ENCODE measurements at places on chromosomes 13 and 19. TPM values are rescaled to one million over a fixed set of nuclear protein-coding genes. Genes with fewer than 3 reads are reported as not detected.

The PPFIA3 gene
- polyA plus RNA-seq = 12.8 TPM

The HSPH1 gene
- 55.3 TPM for polyA plus RNA-seq

- peaks cover 35% of the 10 kb centered on the region for H3K36me3 ChIP-seq
- no peak overlapping the region for H3K27ac ChIP-seq
- no peak overlapping the region for H3K4me3 ChIP-seq
- H3K4me1 ChIP-seq = no peaks in the 10 kb centered on the region
- no peak for DNase-seq
Measured at GRCh38 chr13:28173793-28174192, 35.4 kb downstream of the PAN3 start.

GRCh38 chr13:98443329-98443728 is 133.6 kb downstream of the STK24 start:
- no peaks in the 10 kb centered on the region for H3K27me3 ChIP-seq
- H3K27ac ChIP-seq = no peak overlapping the region
- H3K4me3 ChIP-seq = no peak overlapping the region
- peaks cover 22% of the 10 kb centered on the region for H3K36me3 ChIP-seq
- H3K4me1 ChIP-seq = peaks cover 4% of the 10 kb centered on the region
- DNase-seq = no peak

DNA sequence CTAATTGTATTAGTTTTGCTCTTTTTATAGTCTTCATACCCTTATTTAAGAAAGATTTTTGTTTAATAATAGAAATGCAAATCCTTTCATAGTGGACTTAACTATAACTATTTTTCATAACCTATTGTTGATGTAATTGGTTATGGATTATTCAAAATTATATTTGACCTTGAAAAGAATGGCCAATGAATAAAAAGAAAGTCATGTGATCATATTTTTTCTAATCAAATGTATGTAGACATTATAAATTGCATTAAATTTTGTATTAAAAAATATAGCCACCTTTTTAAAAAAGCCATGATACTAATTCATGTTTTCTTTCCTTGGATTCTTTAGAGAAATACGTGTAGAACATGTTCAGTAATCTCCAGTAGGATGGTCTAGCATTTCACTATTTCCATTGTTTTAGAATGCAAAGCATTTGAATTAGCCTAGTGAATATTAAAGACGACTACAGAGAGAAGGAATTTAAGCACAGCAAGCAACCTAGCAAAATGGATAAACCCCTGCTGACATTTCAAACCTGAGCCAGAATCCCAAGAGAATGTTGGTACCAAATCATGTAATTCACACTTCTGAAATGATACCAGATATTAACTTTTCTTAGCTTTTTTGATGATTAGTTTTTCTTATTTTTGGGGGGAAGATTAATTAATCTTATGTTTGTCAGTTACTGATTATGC is 1297.4 kb upstream of the MIR17HG start:
- DNase-seq = no peak
- H3K27me3 ChIP-seq = no peaks in the 10 kb centered on the region
- H3K27ac ChIP-seq = no peak overlapping the region
- no peaks in the 10 kb centered on the region for H3K4me1 ChIP-seq
- H3K36me3 ChIP-seq = no peaks in the 10 kb centered on the region

DNA sequence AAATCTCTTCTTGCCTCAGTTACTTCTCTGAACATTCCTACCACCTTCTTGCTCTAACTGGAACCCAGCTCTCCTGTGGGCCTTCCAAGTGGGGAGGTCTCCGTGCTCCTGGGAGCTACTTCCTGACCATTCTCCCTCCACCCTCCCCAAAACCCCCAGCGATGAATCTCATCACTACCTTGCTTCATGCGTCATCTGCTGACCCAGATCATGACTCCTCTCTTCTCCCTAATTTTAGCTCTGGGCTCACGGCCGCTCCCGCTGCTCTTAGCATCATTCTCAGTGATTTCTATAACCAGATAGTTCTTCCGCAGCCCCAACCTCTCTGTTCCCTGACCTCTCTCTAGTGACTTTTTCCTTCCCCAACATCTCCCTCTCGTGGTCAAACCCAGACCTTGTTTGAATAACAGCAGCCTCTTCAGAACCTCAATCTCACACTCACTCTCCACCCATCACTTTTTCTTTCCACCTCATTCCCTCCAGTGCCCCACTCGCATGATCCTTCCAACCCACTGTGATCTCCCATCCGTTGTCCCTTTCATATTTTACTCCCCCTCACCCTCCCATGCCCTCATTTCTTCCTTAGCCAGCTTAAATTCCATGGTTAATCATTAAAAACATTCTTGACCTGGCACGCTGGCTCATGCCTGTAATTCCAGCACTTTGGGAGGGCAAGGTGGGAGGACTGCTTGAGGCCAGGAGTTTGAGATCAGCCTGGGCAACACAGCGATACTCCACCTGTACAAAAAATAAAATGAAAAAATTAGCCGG is 21.8 kb downstream of the MRPS12 start:
- no peak overlapping the region for H3K4me3 ChIP-seq
- H3K27me3 ChIP-seq = no peaks in the 10 kb centered on the region
- DNase-seq = no peak
- peaks cover 4% of the 10 kb centered on the region for H3K4me1 ChIP-seq

The SHISA7 gene
- polyA plus RNA-seq = not detected

GRCh38 chr13:25771202-25771601 is 280.6 kb downstream of the SHISA2 start:
- H3K27me3 ChIP-seq = no peaks in the 10 kb centered on the region
- DNase-seq = no peak
- no peaks in the 10 kb centered on the region for H3K4me1 ChIP-seq
- H3K4me3 ChIP-seq = no peak overlapping the region

DNA sequence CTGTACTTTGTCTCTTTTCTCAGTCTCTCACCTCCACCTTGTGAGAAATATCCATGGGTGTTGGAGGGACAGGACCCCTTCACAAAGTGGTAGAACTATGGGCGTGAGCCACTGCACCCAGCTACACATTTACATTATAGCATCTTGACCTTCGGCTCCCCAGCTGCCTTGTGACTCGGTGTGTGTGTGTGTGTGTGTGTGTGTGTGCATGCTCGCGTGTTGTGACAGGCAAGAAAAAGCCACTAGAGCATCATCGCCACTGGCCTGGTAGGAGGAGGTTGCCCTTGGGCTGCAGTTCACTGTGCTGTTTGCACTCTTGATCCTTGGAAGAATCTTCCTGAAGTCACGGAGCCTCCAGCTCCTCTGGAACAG is 13.7 kb upstream of the ZNF888 start:
- H3K27me3 ChIP-seq = no peaks in the 10 kb centered on the region
- H3K4me3 ChIP-seq = no peak overlapping the region
- H3K36me3 ChIP-seq = no peaks in the 10 kb centered on the region
- H3K27ac ChIP-seq = no peak overlapping the region

GRCh38 chr19:13997631-13997962 is 8.5 kb downstream of the RFX1 start:
- no peaks in the 10 kb centered on the region for H3K27me3 ChIP-seq
- H3K4me3 ChIP-seq = no peak overlapping the region
- no peak for DNase-seq
- H3K36me3 ChIP-seq = peaks cover 24% of the 10 kb centered on the region
- H3K4me1 ChIP-seq = peaks cover 16% of the 10 kb centered on the region
- H3K27ac ChIP-seq = no peak overlapping the region

DNA sequence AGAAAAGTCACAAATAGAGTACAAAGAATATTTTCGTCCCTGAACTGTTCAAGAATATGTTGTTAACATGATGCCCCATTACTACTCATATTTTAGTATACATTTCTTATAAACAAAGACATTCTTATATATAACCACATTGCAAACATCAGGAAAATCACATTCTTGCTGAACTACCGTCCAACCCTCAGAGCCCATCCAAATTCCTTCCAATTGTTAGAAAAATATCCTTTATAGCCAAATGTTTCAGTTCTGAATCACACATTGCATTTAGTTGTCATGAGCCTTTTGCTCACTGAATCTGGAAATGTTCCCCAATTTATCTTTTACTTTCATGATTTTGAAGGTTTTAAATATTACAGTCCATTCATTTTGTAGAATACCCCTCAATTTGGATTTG is 467.8 kb upstream of the ARGLU1 start:
- H3K36me3 ChIP-seq = no peaks in the 10 kb centered on the region
- no peak overlapping the region for H3K27ac ChIP-seq
- H3K4me1 ChIP-seq = no peaks in the 10 kb centered on the region

The ADGRE2 gene
- 0.83 TPM for polyA plus RNA-seq

The SWSAP1 gene
- 2.1 TPM for polyA plus RNA-seq

DNA sequence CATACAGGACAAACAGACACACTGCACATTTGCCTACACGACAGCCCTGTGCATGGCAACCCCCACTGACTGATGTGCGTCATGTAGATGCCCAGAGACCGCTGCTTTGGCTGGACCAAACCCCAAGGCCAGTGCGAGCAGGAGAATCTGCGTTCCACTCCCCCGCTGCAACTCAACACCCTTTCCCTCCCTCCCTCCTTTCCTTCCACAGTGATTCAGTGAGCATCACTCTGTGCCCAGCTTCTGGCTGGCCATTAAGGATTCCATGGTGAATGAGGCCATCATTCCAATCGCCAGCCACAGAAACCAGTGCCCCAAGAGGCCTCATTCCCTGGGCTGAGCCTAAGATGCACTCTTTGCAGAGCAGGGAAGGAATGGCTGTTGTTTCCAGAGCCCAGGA is 61.6 kb downstream of the GSX1 start:
- H3K27me3 ChIP-seq = no peaks in the 10 kb centered on the region
- no peaks in the 10 kb centered on the region for H3K4me1 ChIP-seq
- no peak overlapping the region for H3K4me3 ChIP-seq
- no peak overlapping the region for H3K27ac ChIP-seq

- no peaks in the 10 kb centered on the region for H3K4me1 ChIP-seq
- H3K27me3 ChIP-seq = no peaks in the 10 kb centered on the region
- no peaks in the 10 kb centered on the region for H3K36me3 ChIP-seq
- no peak overlapping the region for H3K27ac ChIP-seq
- DNase-seq = no peak
Measured at GRCh38 chr19:38139122-38139521, 84.9 kb downstream of the DPF1 start.

- H3K27me3 ChIP-seq = peaks cover 62% of the 10 kb centered on the region
- no peak for DNase-seq
- H3K36me3 ChIP-seq = no peaks in the 10 kb centered on the region
- H3K27ac ChIP-seq = peak within 1 kb of the TSS; percentile 42
Measured at GRCh38 chr19:1066748-1067340, at the start of gene ARHGAP45. TSS of gene ARHGAP45 (plus strand) at chr19:1067167. CDS start at chr19:1067406, 239 bp downstream.

The ARHGEF1 gene
- polyA plus RNA-seq = 32.1 TPM

The ZNF610 gene
- polyA plus RNA-seq = 2.8 TPM

GRCh38 chr19:39858541-39858940 is 12.4 kb upstream of the FBL start:
- H3K27me3 ChIP-seq = no peaks in the 10 kb centered on the region
- H3K27ac ChIP-seq = no peak overlapping the region
- H3K4me1 ChIP-seq = no peaks in the 10 kb centered on the region
- H3K4me3 ChIP-seq = no peak overlapping the region
- H3K36me3 ChIP-seq = no peaks in the 10 kb centered on the region

The LSR gene
- polyA plus RNA-seq = 10.5 TPM

The SIRT2 gene
- 51.0 TPM for polyA plus RNA-seq

DNA sequence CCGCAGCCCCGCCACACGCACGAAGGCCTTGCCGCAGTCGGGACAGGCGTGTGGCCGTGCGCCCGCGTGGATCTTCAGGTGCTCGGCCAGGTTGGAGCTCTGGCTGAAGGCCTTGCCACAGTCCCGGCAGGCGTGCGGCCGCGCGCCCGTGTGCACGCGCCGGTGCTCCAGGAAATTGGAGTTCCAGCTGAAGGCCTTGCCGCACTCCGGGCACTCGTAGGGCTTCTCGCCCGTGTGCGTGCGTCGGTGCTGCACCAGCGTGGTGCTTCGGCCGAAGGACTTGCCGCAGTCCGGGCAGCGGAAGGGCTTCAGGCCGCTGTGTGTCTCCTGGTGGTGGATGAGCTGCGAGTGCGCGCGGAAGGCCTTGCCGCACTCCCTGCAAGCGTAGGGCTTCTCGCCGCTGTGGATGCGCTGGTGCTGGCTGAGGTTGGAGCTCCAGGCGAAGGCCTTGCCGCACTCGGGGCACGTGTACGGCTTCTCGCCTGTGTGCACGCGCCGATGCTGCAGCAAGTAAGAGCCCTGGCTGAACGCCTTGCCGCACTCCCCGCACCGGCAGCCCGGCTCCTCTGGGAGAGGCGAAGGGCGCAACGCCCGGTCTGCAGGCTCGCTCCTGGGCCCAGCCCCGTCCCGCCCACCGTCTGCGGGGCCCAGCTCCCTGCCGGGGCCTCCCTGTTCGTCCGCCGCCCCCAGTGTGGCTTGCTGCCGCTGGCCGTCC is 3.6 kb upstream of the A1BG start:
- H3K27ac ChIP-seq = no peak overlapping the region
- H3K36me3 ChIP-seq = no peaks in the 10 kb centered on the region
- no peaks in the 10 kb centered on the region for H3K27me3 ChIP-seq
- H3K4me1 ChIP-seq = peaks cover 30% of the 10 kb centered on the region
- DNase-seq = no peak
- H3K4me3 ChIP-seq = peak overlapping the region; percentile 46

DNA sequence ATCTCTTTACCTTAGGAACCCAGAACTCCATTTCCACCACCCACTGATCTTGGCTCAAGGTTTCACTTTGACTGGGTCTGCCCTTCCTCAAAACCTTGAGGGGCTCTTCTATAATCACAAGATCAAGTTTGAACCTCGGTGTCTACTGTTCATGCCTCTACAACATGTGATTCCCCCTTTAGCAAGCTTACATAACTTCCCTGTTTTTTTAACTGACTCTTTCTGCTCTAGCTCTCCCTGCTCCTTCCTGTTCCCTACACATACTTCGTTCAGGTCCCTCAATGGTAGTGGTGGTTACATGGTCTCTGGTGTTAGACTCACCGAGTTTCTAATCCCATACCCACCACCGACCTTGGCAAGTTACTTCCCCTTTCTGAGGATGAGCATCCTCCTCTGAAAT is 26.7 kb downstream of the CEACAM8 start:
- no peaks in the 10 kb centered on the region for H3K4me1 ChIP-seq
- no peak overlapping the region for H3K27ac ChIP-seq
- no peaks in the 10 kb centered on the region for H3K36me3 ChIP-seq
- H3K4me3 ChIP-seq = no peak overlapping the region
- no peaks in the 10 kb centered on the region for H3K27me3 ChIP-seq

DNA sequence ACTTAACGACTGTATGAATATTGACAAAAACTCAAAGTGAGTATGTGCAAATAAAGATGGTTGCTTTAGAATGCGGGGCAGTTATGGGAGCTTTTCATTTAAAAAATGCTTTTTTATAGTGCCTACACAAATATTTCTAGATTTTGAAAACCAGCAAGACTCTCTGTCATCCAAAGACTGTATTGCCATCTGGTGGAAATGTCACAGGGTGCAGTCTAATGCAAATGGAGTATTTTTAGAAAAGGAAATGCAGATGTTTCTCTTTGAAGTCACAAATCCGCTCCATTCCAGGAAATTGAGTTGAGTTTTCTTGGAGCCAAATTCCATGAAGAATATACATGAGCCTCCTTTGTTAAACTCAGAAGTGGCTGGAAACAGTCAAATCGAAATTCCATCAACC is 2.3 kb upstream of the C1QTNF9B start:
- H3K27ac ChIP-seq = no peak overlapping the region
- peaks cover 14% of the 10 kb centered on the region for H3K4me1 ChIP-seq
- H3K36me3 ChIP-seq = no peaks in the 10 kb centered on the region
- peaks cover 13% of the 10 kb centered on the region for H3K27me3 ChIP-seq

GRCh38 chr19:21127001-21127400 is 14.8 kb upstream of the ZNF431 start:
- no peaks in the 10 kb centered on the region for H3K4me1 ChIP-seq
